ENCODE measurements at places on chromosomes 7 and 10.

DNA sequence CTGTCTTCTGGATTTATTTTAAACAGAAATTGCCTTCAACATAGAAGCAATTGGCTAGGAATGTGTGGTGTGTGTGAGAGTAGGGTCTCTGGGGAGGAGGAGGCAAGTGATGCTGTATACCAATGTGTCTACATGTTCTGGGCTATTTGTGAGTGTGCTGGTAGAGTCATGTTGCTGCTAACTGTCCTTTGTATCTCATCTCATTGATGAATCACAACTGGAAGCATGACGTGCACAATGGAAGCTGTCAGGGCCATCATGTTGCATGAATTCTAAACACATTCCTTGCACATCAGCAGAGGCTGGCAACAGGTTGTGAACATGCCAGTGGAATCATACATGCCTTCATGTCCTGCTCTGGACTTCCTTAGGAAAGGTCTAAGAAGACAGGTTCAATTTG lies 199.7 kb downstream of the BMPER start:
- DNase-seq: no peak

- DNase-seq: no peak
Measured at GRCh38 chr7:116354171-116354545, 143.8 kb downstream of the TES start.

DNA sequence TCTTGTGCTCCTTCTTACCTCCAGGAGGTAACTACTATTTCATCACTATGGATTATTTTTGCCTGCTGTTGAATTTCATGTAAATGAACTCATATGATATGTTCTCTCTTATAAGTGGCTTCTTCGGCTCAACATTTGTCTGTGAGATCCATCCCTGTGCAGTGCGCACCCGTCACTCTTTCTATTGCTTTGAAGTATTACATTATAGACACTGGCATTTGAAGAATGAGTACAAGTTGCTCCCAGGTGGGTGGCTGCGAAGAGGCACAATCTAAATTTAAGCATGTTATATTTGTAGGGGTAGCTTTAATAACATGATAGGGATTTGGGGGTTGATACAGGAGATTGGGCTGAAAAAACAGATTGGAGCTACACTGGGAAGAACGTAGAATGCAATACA lies 809.7 kb downstream of the CCSER2 start:
- DNase-seq: no peak

DNA sequence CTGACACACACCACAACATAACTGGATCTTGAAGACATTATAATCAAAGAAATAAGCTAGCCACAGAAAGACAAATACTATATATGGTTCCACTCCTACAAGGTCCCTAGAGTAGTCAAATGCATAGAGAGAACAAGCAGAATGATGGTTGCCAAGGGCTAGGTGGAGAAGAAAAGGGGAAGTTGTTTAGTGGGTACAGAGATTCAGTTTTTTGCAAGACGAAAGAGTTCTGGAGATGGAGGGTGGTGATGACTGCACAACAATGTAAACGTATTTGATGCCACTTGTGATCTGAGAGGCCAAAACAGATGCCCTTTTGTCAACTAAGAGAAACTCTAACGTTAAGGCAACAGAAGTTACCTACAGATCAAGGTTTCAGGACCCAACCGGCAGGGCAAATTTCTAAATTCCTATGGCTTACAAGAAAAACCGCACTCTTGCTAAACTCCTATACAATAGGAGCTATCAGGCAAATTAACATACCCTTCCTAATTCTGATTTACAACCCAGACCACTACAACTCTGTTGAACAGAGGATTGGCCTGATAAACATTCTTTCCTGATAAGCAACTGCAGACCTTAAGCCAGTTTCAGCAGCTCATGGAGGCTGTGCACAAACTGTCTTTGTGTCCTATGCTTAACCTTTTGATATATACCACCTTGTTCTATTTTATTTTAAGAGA lies 69.0 kb downstream of the FAM107B start:
- DNase-seq: no peak

DNA sequence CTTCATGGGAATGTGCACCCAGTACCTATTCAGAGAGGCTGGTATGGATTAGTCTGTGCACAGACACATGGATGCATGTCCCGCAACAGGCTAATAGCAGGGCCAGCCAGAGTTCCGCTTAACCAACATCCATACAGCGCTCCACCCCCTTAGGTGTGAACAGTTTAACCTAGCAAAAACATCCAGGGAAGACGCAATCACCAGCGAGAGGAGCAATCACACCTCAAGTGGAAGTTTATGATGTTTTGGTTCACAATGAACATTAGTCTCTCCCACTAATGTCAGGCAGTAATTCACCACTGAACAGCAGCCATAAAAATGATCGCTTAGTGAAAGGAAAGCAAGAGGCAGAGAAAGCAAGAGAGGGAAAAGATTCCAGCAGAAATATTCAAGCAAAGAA lies 91.1 kb downstream of the PLXNA4 start:
- no peak for DNase-seq

DNA sequence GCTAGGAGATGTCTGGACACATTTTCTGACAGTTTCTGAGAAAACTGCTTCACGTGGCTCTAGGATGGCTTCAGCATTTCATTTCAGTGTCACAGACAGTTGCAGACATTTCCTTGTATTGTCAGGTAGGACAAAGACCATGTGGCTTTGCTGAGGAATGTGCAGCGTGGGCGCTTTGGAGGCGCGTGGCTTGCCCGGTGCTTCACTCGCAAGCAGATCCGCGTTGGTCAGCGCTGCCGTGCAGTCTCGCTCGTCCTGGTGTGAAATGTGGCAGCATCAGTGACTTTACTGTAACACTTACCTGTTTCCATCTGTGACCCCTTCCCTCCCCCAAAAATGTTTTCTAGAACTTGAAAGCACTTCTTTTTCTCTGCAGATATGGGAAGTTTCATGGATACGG lies 340.5 kb downstream of the SDK1 start:
- DNase-seq: no peak

DNA sequence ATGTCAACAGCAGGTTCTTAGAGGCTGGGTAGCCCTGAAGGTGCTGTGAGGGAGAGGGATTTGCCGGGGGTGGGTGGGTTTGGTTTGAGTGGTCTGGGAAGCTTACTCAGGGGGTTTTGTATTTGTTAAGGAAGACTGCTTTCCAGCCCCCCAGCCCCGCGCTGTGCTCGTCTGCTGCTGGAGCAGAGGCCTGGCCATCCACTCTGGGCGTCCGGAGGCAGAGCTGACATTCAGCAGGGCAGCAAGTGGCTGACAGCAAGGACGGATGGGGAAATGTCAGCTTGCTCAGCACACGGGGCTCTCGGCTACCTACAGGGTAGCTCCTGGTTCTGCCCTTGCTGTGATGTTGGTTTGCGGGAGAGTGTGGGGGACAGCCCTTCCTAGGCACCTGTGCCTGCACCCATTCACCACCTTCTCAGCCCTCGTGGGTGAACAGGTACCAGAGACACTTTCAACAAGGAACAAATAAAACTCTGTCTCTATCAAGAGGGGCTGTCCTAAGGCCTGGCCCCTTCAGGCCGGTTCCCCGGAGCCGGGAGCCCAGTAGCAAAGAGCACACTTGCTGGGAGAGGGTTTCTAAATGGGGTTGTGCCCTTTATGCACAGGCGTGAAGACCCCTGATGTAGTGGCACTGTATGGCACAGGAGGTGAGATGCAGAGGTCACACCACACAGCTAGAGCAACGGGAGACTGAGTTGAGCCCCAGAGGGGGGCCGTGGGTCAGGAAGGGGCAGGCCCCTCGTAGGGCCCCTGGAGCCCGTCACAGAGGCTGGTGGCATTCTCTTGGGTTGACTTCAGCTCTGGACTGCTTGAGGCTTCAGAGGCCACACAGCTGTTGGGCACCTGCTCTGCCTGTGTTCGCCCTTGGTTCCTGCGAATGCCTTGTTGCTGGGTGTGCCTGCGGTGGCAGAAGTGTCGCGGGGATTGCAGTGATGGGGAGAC lies 72.2 kb upstream of the SHH start:
- no peak for DNase-seq

DNA sequence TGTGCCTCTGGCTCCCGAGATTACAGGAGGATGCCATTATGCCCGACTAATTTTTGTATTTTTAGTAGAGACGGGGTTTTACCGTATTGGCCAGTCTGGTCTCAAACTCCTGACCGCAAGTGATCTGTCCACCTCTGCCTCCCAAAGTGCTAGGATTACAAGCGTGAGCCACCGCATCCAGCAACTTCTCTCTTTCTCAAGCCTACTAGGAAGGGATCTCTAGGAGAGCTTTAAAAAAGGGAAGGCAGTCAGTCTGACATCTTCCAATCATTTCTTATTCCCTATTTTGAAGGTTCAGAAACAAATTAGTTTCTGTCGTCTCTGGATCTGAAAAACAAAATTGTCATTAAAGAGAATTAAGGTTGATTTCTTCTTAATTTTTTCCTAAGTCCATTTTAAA lies 2.5 kb upstream of the TMEM26 start:
- no peak for DNase-seq

DNA sequence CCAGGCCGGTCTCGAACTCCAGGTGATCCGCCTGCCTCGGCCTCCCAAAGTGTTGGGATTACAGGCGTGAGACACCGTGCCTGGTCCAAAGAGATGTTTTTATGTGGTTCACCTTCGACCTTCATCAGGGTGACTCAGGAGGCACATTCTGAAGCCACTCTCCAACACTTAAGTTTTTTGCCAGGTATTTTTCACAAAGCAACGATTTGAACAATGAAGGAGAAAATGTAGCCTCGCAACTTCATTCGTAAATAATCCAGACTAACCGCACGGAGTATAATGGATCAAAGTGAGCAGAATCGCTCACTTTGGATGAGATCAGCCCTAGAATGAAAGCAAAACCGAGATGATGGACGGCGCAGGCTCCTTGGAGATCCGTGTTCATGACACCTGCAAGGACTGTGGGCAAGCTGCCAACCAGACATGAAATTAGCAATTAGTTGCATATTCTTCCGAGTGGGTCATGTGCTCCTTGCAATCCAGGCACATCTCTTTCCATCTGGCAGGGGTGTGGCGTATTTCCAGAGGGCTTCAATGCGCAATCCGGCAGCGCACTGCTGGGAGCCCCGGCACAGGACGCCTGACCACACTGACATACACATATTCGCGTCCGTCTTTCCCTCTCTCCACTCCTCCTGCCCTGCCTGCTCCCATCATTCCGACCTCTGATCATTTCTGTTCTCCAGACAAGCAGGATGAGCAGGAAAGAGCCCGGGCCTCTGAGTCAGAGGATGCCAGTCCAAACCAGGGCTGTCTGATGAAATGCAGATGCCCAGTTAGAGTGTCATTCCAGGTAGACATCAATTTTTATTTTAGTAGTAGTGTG lies 148.4 kb downstream of the KLF6 start:
- peak; percentile 92 for DNase-seq

DNA sequence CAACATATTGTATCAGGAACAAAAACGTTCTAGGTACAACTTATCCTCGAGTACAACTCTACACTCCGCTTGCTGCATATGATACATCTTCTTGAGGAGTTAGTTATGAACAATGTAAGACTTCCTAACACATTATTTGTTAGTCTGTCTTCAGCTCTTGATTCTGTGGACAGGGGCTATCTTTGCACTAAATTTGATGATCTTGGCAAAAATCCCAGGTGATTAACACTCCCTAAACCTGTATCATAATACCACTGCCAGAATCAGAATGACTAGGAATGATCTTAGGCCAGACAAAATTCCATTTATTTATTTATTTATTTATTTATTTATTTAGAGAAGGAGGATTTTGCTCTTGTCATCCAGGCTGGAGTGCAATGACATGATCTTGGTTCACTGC lies 108.7 kb upstream of the AUTS2 start:
- no peak for DNase-seq

- no peak for DNase-seq
Measured at GRCh38 chr7:155351120-155351870, 53.6 kb downstream of the INSIG1 start.

DNA sequence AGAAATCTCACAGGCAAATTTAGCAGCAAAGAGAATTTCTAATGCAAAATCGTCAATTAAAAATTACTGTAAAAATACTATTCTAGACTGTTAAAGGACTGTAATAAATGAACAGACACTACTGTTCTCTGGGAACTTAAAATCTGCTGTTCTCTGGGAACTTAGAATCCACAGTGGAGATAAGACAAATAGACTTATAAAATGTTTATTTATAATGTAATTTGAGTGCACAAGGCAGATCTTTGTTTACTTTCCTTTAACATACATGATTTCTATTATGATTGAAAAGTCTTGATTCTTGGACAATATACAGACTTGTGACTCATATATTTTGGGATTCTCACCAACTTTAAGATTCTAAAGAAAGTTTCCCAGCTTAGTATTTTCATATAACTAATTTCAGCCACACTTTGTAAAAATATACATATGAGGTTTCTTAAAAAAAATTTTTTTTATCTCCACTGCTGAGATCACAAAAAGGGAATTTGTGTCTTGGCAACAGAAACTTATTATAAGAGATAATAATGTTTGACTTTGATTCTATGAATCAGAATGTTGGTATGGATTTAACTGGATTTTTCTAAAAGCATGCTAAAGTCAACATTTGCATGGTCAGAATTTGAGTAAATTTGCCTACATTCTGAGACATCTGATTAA lies 166.3 kb upstream of the RHOBTB1 start:
- DNase-seq: no peak

GRCh38 chr10:75146780-75147179 lies 35.3 kb downstream of the SAMD8 start:
- no peak for DNase-seq

DNA sequence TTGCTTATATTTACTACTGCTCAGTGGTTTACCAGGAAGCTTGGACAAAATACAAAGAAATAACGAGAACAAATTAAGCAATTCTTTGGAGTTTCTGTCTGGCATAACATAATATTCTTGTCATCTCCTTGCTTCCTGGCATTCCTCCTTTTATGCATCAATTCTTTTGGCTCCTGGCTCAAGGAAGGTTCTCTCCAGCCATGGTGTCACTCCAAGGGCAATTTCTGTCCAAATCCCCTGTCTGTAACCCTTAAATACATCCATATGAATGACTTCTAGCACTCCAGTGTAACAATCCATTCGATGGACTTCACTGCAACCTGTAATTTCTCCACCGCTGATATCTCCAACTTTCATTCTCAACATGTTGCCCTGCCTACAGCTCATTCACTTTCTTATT lies 617.7 kb upstream of the ANKRD30A start:
- DNase-seq: no peak

DNA sequence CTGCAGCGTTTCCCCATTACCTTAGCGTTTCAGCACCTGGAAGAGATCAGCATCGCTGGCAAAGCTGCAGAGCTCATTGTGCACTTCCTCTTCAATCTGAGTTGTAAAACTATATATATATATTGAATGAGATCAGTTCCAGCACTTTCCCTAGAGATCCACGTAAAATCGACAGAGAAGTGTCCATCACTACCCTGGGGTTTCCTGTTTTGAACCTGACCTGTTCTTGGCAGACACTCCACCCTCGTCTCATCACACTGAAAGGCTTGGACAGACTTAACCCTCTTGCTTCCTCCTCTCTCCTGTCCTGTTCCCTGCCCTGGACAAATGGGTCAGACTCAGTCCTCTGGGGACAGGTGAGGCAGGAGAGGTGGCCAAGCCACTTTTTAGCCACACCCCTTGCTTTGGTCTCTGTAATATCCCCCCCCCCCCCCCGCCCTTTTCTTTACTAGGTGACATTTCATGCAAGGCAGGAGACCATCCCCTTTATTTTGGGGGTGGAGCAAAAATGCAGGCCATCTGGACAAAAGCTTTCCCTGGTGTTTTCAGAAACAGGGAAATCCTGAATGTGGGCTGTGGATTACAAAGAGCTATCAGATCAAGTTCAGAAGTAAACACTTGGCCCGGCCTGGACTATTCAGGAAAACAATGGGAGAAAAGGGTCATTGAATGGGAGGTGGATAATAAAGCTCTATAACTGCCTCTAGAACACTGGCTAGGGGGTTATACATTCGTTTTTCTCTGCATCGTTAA lies 83.7 kb upstream of the KDM7A start:
- DNase-seq: no peak

- no peak for DNase-seq
Measured at GRCh38 chr7:997404-998395, 14.7 kb downstream of the CYP2W1 start.

GRCh38 chr7:82542665-82543064 lies 99.1 kb upstream of the CACNA2D1 start:
- no peak for DNase-seq

Measured in NCI-H1105 treated with DMSO at 0.1 percent for 48 hours (cell line).